ENCODE measurements at places on chromosomes 1 and 21.

- DNase-seq, result no peak
These were observed 48.6 kb upstream of the ASPM start for GRCh38 chr1:197195100-197195499.

GRCh38 chr1:204216236-204216635 lies 2.4 kb upstream of the GOLT1A start:
- DNase-seq, result no peak

- no peak for DNase-seq
These were observed 11.1 kb downstream of the FLG start for GRCh38 chr1:152313970-152314369.

- DNase-seq, result no peak
These were observed 74.6 kb upstream of the IPO9 start for GRCh38 chr1:201754353-201754752.

DNA sequence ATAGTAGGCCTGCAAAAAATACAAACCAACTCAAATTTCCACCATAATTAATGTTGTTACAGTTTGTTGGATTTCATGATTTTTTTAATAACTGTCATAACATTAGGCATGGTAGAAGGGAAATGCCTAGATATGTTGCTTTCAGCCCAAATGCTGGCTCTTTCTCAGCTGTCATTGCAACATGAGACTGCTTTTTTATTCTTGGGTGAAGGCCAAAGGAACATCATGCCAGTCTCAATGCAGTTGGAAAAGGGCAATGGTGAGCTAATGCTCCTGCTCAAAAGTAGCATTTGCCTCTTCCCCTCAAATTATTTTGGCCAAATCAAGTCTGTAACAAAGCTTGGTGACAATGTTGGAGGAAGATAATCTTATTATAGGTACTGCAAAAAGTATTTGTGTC lies 877.7 kb upstream of the PRMT6 start:
- DNase-seq, result no peak

DNA sequence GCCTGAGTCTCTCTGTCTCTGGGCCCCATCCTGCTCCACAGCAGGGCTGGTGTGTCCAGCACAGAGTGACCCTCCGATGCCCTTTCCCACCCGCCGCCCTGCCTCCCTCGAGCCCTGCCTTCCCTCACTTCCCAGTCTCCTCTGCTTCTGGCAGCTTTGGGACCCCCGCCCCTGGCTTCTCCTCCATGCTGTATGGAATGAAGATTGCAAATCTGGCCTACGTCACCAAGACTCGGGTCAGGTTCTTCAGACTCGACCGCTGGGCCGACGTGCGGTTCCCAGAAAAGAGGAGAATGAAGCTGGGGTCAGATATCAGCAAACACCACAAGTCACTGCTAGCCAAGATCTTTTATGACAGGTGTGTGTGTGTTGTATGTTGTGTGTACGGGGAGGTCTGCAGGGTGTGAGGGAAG lies 14.3 kb downstream of the MOV10 start:
- DNase-seq, result no peak

Measured in T-helper 2 cell (primary cell).